Activated T-cell treated with anti-CD3 and anti-CD28 coated beads for 48 hours (primary cell): ENCODE measurements at places on chromosomes 4 and X.

GRCh38 chr4:144648042-144648441 is 2.1 kb downstream of the HHIP start:
- no peak for DNase-seq

DNA sequence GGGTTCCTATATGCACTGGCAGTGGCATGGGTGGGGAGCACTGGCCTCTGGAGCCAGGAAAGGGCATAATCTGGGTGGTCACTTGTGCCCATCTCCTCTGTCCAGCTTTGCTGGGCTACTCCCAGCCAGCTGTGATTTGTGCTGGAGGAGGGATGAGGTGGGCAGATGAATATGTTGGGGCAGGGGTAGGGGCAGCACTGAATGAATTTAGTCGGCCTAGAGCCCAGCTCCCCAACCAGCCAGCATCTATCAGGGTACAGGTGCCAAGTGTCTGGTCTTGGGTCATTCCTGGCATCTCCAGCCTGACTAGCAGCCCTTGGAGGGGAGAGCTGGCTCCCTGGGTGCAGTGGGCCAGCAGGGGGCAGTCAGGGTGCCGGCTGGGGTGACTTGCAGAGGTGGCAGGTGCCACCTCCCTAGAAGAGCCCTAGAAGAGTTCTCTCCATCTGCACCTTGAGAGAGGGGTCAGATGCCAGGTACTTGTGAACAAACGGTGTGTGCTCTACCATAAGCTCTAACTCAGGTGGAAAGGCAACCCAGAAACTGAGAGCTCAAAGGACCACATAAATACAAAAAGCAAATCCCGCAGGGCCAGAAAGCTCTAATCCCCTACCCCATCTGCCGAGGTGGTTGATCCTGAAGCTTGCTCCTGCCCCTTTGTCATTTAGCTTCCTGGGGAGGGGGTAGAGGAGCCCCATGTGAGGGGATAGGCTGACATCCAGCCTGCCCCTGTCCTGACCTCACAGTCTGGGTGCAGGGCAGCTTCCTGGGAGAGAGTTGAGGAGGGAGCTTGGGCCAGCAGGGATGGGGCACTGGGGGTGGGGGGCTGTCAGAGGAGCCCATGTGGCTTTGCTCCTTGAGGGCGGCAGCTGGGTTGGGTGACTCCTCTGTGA is 2.2 kb downstream of the SORCS2 start:
- peak; percentile 31 for DNase-seq

DNA sequence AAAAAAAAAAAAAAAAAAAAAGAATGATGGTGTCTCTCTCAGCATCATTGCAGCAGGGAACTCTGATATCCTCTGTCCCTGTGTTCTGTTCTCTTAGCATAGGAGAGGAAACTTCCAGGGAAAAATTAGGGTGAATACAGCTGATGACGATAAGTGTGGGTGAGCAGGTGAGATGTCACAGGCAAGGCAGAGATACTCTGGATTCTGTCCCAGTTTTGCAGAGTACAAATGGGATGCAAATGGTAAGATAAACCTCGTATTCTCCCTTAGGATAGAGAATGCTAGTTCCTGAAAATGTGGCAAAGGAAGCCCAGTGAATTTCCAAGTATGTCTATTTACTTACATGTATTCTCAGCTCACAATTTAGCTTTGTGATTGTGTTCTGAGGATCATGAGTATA is 671.6 kb upstream of the BOD1L1 start:
- no peak for DNase-seq

DNA sequence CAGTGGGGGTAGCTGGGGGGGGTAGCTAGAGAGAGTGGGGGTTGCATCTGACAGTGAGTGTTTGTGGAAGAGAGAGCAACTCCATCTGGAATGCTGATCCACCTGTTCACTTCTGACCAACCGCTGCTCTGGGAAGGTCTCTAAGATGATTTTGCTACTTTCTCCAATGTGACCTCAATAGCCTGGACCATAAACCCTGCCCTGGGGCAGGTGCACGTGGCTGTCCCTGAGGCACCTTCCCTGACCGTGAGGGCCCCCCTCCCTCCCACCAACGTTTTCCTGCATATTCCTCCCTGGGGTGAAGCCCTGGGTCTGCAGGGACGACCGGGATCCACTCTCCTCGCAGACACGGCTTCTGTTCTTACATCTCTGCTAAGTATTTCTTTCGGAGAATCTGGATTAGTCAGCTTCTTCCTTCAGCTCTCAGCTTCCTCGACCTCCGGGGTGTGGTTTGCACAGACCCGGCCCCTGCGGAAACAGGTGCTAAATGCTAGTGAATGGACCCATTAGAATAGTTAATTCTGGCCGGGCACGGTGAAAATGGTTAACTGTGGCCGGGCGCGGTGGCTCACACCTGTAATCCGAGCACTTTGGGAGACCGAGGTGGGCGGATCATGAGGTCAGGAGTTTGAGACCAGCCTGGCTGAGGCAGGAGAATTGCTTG is 21.4 kb upstream of the PLCXD1 start:
- DNase-seq = no peak

DNA sequence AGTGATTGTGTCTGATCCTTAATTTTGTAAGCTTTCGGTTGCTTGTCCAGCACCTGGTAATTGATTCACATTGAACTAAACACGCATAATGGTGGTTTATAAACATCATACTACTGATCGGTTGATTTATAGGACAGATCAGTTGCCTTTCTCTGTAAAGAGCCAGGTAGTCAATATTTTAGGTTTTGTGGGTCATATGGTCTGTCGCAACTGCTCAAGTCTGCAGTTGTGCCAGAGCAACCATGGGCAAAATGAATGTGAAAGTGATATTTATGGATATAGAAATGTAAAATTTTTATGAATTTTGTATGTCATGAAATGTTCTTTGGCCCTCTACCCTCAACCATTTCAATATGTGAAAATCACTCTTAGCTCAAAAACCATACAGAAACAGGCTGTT is 8.9 kb downstream of the JADE1 start:
- no peak for DNase-seq
